ENCODE measurements at places on chromosomes 5 and 9.

DNA sequence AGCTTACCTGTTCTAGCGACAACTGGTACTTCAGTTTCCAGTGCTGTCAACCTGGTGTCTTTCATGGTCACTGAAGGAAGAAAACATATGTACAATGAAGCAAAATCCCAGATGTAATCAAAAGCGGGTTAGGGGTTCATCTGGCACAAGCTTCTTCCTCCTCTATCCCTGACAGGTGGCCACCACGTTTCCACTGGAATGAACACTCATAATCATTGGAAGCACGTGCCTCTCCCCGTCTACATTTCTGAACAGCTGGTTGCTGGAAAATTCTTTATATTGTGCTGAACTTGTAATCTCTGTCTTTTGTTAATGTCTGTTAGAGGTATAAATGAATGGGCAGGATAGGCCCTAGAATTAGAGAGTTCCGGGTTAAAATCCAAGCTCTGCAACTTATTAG lies 9.4 kb downstream of the TSC1 start:
- no peak for DNase-seq

- no peak for DNase-seq
Observed at GRCh38 chr5:109877670-109878045, 187.9 kb downstream of the MAN2A1 start.

DNA sequence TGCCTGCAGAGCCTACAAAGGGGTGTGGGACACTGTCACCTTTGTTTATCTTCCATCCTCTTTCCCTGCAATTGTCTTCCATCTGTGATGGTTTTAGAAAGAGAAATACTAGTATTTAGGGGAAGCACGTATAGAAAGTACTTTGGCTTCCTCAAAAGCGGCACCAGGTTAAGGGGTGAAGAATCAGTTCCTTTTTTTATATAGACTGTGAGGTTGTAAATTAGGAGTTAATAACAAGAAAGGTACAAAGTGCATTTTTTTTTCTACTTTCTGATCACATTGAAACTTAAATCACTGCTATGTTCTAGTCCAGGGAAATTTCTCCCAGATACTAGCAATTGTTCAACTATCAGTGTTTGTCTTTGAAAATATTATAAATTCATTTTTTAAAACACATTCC lies 219.3 kb downstream of the CEMIP2 start:
- no peak for DNase-seq

DNA sequence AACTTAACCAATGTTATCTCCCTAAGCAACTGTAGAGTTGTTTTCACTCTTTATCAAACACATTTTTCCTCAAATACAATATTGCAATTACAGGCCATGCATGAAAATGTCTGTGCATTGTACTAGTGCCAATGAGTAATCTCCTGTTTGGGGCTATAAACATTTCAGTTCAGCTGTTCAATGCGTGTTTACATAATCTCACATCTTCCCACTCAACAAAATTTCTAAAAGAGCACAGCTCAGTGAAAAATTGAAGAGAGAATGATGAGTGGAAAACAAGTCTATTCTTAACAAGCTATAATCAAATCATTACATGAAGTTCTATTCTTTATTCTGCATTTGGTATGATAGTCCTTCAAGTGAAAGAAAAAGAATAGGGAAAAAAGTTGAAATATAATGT lies 780.5 kb upstream of the CDH9 start:
- DNase-seq: no peak

DNA sequence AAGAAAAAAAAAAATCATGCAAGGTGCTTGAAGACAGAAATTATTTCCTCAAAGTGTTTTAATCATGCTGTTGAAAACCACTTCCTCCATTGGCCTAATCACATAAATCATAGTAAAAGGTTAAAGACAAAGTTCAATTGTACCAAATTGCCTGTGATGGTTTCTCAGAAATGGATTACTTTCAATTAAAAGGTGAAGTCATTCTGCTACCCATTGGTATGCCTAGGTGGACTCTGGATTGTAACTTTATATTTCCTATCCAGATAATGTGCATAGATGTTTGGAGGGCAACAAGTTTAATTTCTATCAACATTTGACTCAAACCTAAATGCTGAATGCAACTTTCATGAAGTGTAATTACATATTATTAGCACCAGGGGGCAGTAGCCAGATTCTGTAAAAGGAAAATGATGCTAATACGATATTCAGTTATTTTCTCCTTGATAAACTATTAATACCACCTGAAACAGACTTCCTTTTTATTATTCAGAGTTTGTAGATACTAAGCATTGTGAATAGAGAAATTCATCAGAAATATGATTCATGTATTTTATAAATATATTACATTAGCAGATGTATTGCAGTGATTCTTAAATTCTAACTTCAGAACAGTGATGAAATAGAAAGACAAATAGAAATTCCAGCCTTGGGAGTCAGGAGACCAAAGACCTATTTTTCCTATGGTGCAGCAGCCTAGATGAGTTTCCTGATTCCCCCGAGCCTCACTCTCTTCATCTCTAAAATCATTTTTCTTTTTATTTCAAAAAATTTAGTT lies 148.2 kb downstream of the CAAP1 start:
- no peak for DNase-seq

- DNase-seq: no peak
Observed at GRCh38 chr9:134390537-134390936, 64.3 kb downstream of the RXRA start.

- no peak for DNase-seq
Observed at GRCh38 chr5:178067755-178068154, 45.6 kb upstream of the N4BP3 start.

- peak; percentile 49 for DNase-seq
Observed at GRCh38 chr5:39713250-39713916, 288.6 kb upstream of the DAB2 start.

DNA sequence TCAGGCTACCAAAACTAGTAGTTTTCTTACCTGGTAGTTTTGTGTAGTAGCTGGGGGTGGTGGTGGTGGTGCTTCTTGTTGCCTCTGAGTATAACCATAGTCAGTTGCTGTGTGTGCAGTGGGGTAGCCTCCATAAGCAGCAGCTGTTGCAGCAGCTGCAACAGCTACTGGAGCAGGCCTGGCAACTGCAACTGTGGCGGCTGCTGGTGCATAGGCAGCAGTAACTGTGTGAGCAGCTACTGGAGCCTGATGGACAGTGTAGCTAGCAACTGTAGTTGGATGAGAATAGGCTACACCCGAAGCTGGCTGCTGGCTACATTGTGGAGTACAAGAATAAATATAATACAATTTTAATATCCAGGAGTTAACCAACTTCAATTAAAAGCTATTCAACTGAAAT lies 24.7 kb downstream of the ZFR start:
- no peak for DNase-seq

- no peak for DNase-seq
Observed at GRCh38 chr9:110918316-110919049, 119.8 kb downstream of the LPAR1 start.

DNA sequence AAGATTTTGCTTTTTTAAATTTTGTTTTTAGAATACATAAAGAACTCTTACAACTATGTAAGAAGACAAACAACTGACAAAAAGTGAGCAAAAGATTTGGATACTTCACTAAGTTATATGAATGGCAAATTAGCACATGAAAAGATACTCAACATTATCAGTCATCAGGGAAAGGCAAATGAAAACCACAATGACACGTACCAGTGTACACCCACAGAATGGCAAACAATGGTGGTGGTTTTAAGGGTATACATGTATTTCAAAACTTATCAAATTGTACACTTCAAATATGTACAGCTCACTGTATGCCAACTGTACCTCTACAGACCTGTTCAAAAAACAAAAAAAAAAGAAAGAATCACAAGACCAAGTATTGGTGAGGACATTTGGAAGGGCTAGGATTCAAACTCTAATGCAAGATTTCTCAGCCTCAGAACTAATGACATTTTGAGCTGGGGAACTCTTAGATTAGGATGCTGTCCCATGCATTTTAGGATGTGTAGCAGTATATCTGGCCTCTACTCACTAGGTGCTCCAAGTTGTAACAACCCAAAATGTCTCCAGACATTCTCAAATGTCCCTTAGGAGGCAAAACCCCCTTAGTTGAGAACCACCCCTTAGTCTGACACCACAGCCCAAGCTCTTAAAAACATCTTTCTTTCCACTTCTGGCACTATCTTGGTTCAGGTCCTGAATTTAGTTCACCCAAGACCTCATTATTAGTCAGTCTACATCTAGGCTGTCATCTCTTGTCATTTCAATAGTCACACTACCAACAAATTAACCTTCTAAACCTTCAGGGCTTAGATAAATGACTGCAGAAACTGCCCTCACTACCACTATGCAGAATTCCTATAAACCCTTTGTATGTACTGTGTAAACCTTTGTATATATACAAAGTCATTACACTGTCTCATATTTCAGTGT lies 9.7 kb downstream of the SCAI start:
- no peak for DNase-seq

GRCh38 chr5:132016721-132017250 lies 5.3 kb upstream of the ACSL6 start:
- DNase-seq: no peak

GRCh38 chr5:170327829-170328228 lies 30.3 kb upstream of the LCP2 start:
- no peak for DNase-seq

- peak; percentile 25 for DNase-seq
Observed at GRCh38 chr5:66814146-66814991, 218.2 kb downstream of the MAST4 start.

DNA sequence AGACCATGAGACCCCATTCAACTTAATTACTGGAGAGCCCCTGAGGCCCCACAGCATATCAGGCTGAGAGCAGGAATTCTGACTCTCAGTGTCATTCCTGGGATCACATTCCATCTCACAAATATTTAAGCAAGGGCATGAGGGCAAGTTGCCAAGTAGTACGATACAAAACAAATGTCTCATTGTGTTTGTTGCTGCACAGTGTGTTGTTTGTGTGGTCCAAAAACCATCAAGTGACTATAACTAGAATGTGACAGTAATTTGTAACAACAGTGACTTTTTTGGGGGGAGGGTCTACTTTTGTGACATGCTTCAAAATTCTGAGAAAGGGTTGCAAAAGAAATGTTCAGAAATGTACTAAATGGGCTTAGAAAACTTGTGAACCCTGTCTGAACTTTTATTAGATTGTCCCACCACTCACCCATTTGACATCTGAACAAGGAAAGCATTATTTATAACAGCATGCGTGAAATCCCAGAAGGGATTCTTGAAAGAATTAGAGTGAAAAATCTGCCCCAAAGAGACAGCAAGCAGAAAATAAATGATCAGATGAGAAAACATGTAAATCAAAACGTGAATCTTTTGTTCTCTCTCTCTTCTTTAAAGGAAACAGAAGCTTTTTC lies 347.0 kb downstream of the NTRK2 start:
- no peak for DNase-seq

GRCh38 chr5:125497651-125498050 lies 751.2 kb upstream of the ZNF608 start:
- DNase-seq: no peak

GRCh38 chr9:130305381-130305780 lies 39.8 kb downstream of the HMCN2 start:
- DNase-seq: no peak

Data from stromal cell of bone marrow (primary cell).